ENCODE measurements at places on chromosomes 7 and 10. TPM values are rescaled to one million over a fixed set of nuclear protein-coding genes. Genes with fewer than 3 reads are reported as not detected.

MCM10 gene
- total RNA-seq = 20.1 TPM

SAP25 gene
- 0.44 TPM for total RNA-seq

SEMA3A gene
- 4.5 TPM for total RNA-seq

TMEM196 gene
- not detected for total RNA-seq

TEX36 gene
- total RNA-seq = not detected

Measured in A549 treated with AZD2906 at 1 μM for 4 hours (cell line).